HuH-7 (cell line): ENCODE measurements at places on chromosomes 1 and 21.

DNA sequence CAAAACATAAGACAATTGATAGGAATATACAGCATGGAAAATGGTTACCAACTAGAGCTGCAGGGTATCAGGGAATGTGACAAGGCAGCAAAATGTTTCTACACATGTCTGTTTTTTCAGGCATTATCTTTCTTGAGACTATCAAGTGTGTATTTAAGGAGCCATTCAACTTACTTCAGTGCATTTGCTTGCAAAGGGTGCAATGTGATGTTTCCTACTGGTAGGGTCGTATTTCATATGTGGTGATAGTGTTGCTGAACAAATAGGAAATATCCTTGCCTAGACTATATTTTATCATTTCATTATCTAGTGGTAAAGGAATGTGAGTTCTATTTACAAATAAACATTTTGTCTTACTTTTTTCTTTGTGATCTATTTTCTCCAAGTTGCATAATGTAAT lies 42.4 kb downstream of the PTPRC start:
- DNase-seq, result no peak

GRCh38 chr1:66274634-66275033 lies 259.3 kb upstream of the SGIP1 start:
- no peak for DNase-seq

GRCh38 chr1:240912821-240913220 lies 300.9 kb upstream of the GREM2 start:
- no peak for DNase-seq

GRCh38 chr1:1167841-1168450 lies 5.7 kb upstream of the TTLL10 start:
- no peak for DNase-seq

- no peak for DNase-seq
Measured at GRCh38 chr1:20609541-20609940, 20.6 kb downstream of the CDA start.

GRCh38 chr1:111032295-111032897 lies 68.7 kb upstream of the LRIF1 start:
- peak; percentile 10 for DNase-seq

GRCh38 chr1:233340966-233341516 lies 13.5 kb downstream of the MAP3K21 start:
- no peak for DNase-seq
